ENCODE measurements at places on chromosomes 3 and 15.

- DNase-seq: no peak
Observed at GRCh38 chr3:129014148-129014547, 13.0 kb downstream of the EFCC1 start.

DNA sequence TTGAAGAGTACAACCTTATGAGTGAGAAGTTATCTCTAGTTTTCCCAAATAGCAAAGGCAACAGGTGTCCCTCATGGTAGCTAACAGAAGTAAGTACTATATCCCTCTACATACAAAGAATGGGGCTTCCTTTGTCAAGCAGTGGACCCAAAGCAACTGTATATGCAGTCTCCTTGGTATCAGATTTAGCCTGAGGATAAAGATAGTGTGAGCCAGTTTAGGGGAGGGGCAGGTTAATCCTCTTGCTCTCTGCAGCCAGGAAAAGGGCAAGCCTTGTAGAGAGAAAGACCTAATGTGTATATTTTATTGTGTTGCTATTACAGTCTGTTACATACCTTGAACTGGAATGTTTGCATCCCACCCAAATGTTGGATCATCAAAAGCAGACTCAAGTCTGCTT, 117.9 kb upstream of the COL8A1 start:
- no peak for DNase-seq

DNA sequence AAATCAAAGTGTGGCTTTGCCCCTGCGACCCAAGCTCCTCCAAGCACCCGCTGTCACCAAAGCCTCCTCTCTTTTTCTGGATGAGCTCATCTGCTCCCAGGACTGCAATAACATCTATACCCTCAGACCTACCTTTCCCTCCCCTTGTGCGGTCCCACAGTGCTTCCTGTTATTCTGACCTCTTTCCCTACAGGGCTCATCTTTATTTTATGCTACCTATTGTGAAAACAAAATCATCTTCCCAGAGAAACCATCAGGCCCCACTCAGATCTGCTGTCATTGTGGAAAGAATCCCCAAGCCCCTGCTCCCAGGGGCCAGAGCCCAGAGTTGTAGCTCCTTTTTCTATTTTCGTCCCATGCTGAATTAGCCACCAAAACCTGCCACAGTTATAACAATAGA, 162.2 kb downstream of the MEIS2 start:
- no peak for DNase-seq

GRCh38 chr3:128383316-128384235, 83.1 kb downstream of the DNAJB8 start:
- no peak for DNase-seq

DNA sequence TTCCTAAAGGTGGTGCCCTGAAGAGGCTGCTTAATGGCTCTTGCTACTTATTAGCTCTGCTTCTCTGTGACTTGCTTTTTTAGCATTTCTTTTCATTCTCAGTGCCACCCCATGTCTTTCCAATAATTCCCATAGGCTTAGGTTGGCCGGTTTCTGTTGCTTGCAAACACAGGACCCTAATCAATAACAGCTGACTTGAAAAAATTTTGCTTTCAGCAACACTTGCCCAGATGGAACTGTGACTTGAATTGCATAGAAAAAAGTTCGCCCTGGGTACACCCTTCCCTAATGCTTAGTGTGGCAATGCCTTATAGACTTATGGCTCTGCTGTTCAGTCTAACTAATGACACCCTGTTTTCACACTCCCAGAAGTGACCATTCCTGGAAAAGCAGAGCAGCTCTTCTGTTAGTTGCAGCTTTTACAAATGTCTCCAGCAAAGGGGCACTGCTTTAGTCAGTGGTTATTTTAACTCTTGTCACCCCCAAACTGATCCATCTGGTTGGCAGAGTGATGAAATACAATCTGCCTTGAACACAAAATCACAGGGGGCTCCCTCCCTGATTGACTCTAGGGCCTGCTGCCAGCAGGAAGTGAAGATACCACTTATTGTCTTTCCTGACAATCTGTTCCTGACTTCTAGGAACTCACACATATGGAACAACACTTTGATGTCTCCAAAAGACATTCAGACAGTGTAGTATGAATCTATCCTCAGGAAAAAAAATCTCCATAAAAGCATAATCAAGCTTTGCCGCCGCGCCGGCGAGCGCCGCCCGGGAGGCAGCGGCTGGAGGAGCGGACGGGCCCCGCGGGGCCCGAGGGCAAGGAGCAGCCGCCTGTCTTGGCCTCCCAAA, 9.7 kb upstream of the SLMAP start:
- DNase-seq: no peak

GRCh38 chr15:70664494-70664893, 98.9 kb downstream of the UACA start:
- DNase-seq: no peak
